Erythroblast (primary cell): ENCODE measurements at places on chromosomes 3 and 15.
A peak's percentile ranks its signal among the peaks of the same experiment; 100 is the strongest.

DNA sequence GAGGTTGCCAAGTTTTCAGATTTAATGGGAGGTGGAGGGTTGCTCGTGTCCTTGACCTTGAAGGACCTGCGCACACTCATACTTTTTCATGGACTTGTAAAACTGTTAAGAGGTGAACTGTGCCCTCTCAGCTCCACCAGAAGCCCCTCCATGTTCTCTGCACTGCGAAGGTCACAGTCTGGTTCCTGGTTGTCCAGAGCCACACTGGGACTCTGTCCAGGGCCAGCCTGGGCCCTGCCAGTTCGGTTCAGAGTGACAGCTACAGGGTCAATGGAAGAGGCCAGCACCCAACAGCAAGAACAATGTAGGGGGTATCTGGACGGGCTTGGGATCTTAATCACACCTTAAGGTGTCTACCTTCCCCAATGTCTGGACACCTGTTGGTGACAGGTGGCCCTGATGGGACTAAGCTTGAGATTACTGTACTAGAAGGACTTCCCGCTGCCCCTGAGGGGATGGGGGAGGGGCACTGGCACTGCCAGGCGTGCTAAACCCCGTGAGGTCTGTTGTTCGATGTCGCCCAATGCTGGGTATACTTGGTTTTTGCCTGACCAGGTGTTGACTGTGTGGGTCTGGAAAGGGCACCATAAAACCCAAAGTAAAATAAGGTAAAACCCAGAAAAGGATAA lies 34.7 kb downstream of the GRK7 start:
- no peak for DNase-seq

DNA sequence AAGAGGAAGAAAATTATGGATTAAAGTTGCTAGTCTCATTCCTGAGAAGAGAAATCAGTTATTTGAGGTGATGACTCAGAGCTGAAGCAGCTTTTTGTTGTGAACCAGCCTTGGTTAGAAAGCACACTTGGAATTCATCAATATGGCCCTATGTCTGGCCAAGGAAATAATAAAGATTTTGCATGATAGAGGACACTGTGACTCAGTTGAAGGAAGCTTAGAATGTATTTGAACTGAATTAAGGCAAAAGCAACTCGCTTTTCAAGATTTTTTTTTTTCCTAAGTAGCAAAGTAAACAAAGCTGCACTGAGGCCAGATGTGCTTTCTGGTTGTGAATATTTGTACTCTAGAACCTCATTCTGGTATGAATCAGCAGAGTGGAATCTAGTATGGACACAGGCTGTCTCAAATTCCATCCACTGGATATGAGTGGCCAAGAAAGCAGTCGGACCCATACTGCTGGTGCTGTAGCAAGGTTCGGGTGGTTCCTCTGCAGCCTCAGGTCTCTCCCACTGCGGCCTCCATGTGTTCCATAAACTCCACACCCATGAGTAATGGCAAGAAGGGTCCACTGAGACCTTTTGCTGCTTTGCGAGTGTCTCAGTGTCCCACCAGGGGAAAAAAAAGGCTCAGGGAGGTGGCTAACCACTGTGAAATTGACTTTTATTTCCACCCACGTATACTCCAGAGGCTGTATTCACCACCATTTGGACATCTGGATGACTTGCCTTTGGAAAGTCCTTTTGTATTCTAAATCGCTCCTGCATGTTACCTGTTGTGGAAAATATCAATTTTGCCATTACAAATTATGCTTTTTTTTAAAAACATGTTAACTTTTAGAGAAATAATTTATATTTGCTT lies 53.1 kb downstream of the TGFBR2 start:
- DNase-seq: no peak

DNA sequence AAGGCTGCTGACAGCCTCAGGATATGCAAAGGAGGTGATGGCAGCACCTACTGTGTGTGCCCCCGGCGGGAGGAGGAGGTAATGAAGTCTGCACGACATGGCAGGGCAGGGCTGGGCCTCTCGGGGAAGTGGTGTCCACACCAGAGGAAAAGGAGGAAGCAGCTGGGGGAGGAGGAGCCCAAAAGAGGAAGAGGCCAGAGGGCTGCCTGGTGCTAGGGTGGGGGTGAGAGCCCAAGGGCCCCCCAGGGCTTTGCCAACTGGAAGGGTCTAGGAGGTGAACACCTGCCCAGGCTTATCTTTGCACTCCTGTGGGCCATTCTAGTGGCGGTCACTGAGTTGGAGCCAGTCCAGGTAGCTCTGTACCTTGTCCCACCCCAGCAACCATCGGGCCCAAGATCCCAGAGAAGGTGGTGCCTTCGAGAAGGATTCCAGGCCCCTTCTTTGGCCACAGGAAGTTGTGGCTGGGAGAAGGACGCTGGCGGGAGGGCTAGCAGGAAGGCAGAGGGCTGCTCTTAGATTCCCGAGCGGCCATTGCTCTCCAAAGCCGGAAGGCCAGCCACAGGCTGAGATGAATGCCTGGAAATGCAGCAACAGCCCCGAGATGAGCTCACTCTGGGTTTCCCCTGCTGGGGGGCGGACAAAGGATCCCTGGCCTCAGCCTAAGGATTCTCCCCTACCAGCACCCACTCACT lies 7.0 kb downstream of the GNAI2 start:
- no peak for DNase-seq

DNA sequence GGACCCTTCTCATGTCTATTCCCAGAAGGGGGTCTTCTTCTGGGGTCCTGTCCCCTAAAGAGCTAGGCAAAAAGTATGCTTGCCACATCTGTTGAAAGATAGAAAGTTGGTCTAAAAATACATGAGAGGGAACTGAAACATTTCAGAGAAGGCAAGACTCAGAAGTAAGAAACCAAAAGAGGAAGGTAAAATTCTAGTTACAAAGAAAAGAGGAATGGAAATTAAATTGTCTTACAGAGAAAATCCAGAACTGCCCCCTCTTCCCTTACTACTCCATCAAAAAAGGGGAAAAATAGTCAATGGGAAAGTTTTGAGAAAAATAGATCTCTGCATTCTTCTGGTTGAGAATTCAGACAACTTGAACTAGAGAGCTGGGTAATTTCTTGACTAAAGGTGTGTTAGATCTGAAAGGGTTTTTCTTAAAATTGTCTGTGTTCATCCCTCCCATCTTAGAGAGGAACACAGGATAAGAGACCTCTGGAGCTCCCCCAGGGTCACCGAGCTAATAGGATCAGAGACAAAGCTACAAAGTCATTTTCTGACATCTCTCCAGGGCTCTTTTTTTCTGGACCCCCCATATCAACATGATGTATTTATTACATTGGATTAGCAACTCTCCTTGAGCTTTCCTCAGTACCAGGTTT lies 32.3 kb upstream of the CCR2 start:
- DNase-seq: no peak

GRCh38 chr15:29062179-29062591 lies 176.4 kb downstream of the APBA2 start:
- no peak for DNase-seq

DNA sequence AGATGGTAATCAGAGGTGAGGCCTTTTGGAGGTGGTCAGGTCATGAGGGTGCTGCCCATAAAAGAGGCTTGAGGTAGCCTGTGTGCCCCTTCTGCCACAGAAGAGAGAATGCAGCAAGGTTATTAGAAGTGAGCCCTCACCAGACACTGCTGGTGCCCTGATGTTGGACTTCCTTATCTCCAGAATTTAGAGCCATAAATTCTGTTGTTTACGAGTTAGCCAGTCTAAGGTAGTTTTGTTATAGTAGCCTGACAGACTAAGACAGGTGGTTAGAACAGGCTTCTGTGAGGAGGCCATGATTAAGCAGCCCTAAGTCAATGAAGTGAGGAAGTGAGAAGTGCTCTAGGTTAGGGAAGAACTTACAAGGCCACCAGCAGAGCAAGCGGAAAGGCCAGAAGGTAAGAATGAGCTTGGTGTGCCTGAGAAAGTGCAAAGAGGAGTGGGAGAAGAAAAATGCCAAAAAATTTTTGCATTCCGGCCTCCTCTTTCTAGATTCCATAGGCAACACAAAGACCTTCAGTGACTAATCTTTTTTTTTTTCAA lies 44.2 kb upstream of the STT3B start:
- no peak for DNase-seq

GRCh38 chr3:169147238-169148008 lies 516.1 kb downstream of the MECOM start:
- peak; percentile 69 for DNase-seq

GRCh38 chr3:132205609-132206008 lies 111.6 kb upstream of the ACP3 start:
- no peak for DNase-seq
